ENCODE measurements at places on chromosomes 2 and 18.

- peaks cover 42% of the 10 kb centered on the region for H3K4me1 ChIP-seq
- H3K27ac ChIP-seq, result no peak overlapping the region
These were observed 51.2 kb downstream of the MBP start for GRCh38 chr18:77081390-77081778.

DNA sequence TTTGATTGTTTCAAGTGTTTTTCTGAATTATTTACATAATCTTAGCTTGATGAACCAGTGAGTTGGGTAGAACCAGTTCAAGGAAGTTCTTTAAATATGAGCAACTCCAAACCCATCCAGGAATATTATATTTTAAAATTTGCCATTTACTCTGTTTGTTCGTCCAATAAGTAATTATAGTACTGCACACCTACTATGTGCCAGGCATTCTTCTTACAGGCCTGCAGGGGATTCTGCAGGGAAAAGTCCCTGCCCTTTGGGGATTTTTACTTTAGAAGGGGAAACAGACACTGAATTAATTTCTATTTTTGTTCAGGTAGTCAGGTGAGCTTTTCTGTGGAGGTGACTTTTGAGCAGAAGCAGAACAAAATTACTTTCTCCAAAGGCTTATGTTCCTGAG is 146.9 kb downstream of the DOCK10 start:
- peaks cover 4% of the 10 kb centered on the region for H3K27me3 ChIP-seq
- H3K27ac ChIP-seq, result no peak overlapping the region
- peaks cover 27% of the 10 kb centered on the region for H3K4me1 ChIP-seq

GRCh38 chr2:72893594-72894319 is 6.5 kb downstream of the SPR start:
- peak; percentile 68 for DNase-seq
- no peaks in the 10 kb centered on the region for H3K36me3 ChIP-seq
- no peak overlapping the region for H3K27ac ChIP-seq
- peaks cover 34% of the 10 kb centered on the region for H3K4me1 ChIP-seq

- no peak overlapping the region for H3K4me3 ChIP-seq
- peaks cover 28% of the 10 kb centered on the region for H3K27me3 ChIP-seq
- peaks cover 16% of the 10 kb centered on the region for H3K4me1 ChIP-seq
These were observed 62.4 kb upstream of the TNP1 start for GRCh38 chr2:216922175-216922780.

DNA sequence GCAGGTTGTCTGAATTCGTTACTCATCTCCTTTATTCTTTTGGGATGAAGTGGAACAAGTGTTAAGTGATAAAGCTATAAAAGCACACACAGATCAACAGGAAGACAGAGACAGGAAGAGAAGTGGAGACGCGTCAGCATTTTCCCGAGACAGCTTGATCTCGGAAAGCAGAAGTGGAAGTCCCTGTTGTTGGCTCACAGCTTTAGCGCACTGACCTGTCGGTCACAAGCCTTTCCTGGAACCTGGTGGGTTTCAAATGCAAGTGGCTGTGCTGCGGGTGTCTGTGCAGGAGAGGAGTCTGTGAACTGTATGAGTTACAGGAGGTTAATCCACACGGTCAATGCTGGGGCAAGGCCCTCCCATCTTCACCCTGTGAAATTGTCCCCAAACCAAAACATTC is 116.6 kb upstream of the PELI1 start:
- DNase-seq, result no peak
- H3K27me3 ChIP-seq, result peaks cover 5% of the 10 kb centered on the region
- H3K27ac ChIP-seq, result no peak overlapping the region

GRCh38 chr2:55917117-55917516 is 6.5 kb downstream of the EFEMP1 start:
- DNase-seq, result no peak
- H3K4me3 ChIP-seq, result no peak overlapping the region
- no peak overlapping the region for H3K27ac ChIP-seq
- peaks cover 34% of the 10 kb centered on the region for H3K4me1 ChIP-seq
- H3K36me3 ChIP-seq, result no peaks in the 10 kb centered on the region

DNA sequence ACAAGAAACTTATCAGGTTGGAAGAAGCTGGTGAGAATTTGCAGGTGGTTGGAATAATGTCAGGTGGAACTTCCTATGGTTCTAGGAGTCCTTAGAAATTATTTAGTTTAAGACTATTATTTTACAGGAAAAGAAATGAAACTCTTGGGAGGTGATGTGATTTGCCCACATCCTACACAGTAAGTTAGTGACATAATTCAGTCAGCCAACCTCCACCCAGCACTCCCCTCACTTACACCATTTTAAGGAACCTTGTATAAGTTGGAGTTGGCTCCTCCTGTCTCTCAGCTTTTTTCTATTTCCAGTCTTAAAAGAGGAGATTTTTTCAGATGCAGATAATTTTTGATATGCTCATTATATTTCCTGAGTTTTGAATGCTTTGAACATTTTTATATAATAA is 86.4 kb downstream of the SKA1 start:
- no peak for DNase-seq
- no peak overlapping the region for H3K4me3 ChIP-seq
- no peaks in the 10 kb centered on the region for H3K4me1 ChIP-seq
- no peak overlapping the region for H3K27ac ChIP-seq

GRCh38 chr18:76126327-76126726 is 368.7 kb downstream of the ZNF516 start:
- peaks cover 5% of the 10 kb centered on the region for H3K36me3 ChIP-seq
- H3K4me1 ChIP-seq, result no peaks in the 10 kb centered on the region
- peaks cover 3% of the 10 kb centered on the region for H3K27me3 ChIP-seq
- H3K27ac ChIP-seq, result no peak overlapping the region

GRCh38 chr2:122500316-122501105 is 745.1 kb downstream of the TSN start:
- H3K27me3 ChIP-seq, result no peaks in the 10 kb centered on the region
- no peaks in the 10 kb centered on the region for H3K36me3 ChIP-seq
- no peak overlapping the region for H3K27ac ChIP-seq
- H3K4me1 ChIP-seq, result no peaks in the 10 kb centered on the region
- no peak overlapping the region for H3K4me3 ChIP-seq

GRCh38 chr2:37820471-37820986 is 104.6 kb upstream of the RMDN2 start:
- peak overlapping the region; percentile 36 for H3K27ac ChIP-seq
- H3K4me3 ChIP-seq, result no peak overlapping the region
- peaks cover 63% of the 10 kb centered on the region for H3K4me1 ChIP-seq
- DNase-seq, result no peak
- H3K27me3 ChIP-seq, result no peaks in the 10 kb centered on the region

DNA sequence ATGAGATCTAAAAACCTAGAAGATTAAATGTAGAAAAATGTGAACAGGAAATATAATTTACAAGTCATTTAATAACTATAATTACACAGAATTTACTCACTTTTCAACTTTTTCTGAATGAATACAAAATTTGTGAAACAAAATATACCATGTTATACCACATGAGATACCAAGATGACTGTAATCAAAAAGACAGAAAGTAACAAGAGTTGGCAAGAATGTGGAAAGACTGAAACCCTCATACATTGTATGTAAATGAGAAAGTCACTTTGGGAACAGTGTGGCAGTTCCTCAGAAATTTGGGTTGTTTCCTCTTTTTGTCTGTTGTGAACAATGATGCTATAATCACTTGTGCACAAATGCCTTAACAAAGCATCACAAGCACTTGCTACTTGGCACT is 145.4 kb upstream of the ZNF804A start:
- DNase-seq, result no peak
- no peak overlapping the region for H3K4me3 ChIP-seq
- no peak overlapping the region for H3K27ac ChIP-seq

DNA sequence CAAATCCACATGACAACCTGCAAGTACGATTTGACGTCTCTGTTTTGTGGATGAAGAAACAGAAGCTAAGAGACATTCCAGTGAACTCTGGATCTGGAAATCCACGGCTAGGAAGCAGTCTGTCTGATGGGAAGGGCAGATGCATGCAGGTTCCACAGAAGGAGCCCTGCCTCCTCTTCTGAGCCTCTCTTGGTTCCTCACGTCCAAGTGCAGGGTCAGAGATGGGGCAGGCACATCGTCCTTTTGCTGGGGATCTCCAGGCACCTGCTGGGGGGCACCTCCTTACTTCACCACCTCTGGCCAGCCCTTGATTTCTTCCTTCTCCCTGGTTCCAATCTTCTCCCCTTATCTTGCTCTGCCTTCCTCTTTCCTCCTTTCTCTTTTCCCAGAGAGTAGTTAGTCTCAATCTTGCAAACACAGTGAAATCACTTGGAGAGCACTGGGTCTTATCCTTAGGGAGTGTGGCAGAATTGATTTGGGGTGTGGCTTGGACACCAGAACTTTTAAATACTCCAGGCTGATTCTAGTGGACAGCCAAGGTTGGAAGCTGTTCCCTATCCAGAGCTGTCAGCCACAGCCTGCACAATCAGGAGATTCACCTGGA is 137.8 kb downstream of the BCL2 start:
- peaks cover 5% of the 10 kb centered on the region for H3K4me1 ChIP-seq
- peaks cover 44% of the 10 kb centered on the region for H3K27me3 ChIP-seq
- no peak overlapping the region for H3K4me3 ChIP-seq
- DNase-seq, result no peak
- H3K36me3 ChIP-seq, result no peaks in the 10 kb centered on the region

DNA sequence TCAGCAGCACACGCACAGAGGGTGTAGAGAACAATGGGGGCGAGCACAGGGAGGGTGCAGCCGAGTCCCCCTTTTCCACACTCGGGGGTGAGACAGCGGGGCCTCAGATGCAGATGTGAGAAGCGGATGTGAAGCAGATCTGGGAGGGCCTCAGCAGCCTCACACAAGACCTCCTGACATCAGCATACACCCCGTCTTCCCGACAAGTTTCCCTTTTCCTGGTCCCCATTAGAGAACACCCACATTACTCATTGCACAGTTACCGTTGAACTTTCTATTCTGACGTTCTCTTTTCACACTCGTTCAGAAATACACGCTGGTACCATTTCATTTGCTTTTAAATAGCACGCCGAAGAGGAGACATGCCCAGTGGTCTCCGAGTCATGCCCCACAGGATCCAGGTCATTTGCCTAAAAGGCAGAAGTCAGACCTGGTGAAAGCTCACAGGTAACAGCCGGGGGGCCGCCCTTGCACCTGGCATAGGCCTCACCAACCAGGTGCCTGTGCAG is 129.5 kb upstream of the ID2 start:
- no peak for DNase-seq
- H3K36me3 ChIP-seq, result no peaks in the 10 kb centered on the region
- H3K4me1 ChIP-seq, result no peaks in the 10 kb centered on the region
- no peak overlapping the region for H3K4me3 ChIP-seq
- H3K27me3 ChIP-seq, result peaks cover 14% of the 10 kb centered on the region

- H3K4me3 ChIP-seq, result no peak overlapping the region
- no peak for DNase-seq
- H3K27me3 ChIP-seq, result no peaks in the 10 kb centered on the region
- H3K36me3 ChIP-seq, result no peaks in the 10 kb centered on the region
- H3K27ac ChIP-seq, result no peak overlapping the region
These were observed 75.7 kb downstream of the ADAM23 start for GRCh38 chr2:206518997-206519396.

- no peak overlapping the region for H3K4me3 ChIP-seq
- H3K36me3 ChIP-seq, result no peaks in the 10 kb centered on the region
- no peaks in the 10 kb centered on the region for H3K4me1 ChIP-seq
- H3K27me3 ChIP-seq, result no peaks in the 10 kb centered on the region
- no peak for DNase-seq
These were observed 255.1 kb upstream of the TMEM200C start for GRCh38 chr18:6150430-6150829.

- no peaks in the 10 kb centered on the region for H3K36me3 ChIP-seq
- H3K27me3 ChIP-seq, result peaks cover 12% of the 10 kb centered on the region
- H3K27ac ChIP-seq, result no peak overlapping the region
- no peak overlapping the region for H3K4me3 ChIP-seq
- DNase-seq, result no peak
- H3K4me1 ChIP-seq, result peaks cover 15% of the 10 kb centered on the region
These were observed 18.9 kb upstream of the CD8A start for GRCh38 chr2:86809481-86810121.

GRCh38 chr18:45213040-45213333 is 402.3 kb upstream of the SLC14A2 start:
- peaks cover 6% of the 10 kb centered on the region for H3K4me1 ChIP-seq
- no peaks in the 10 kb centered on the region for H3K36me3 ChIP-seq
- no peak overlapping the region for H3K27ac ChIP-seq
- no peak overlapping the region for H3K4me3 ChIP-seq

DNA sequence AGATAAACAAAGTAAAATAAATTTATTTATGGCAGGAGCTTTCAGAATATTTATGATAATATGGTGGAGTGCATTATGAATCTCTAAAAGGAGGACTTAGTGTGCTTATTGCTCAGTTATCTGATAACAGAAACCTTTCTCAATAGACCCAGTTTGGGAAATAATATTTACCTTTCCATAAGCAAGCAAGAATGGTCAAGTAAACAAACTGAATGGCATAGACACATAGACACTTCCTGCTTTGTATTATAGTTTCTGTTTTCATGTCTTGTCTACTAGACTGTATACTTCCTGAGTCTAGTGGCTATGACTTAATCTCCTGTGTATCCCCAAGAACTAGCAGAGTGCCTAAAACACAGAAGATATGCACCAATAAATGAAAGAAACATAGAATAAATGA is 87.8 kb downstream of the UPP2 start:
- peaks cover 3% of the 10 kb centered on the region for H3K27me3 ChIP-seq
- no peak overlapping the region for H3K27ac ChIP-seq
- no peak for DNase-seq
- H3K36me3 ChIP-seq, result no peaks in the 10 kb centered on the region
- H3K4me1 ChIP-seq, result peaks cover 10% of the 10 kb centered on the region
- no peak overlapping the region for H3K4me3 ChIP-seq

GRCh38 chr2:214310319-214310718 is 100.5 kb upstream of the VWC2L start:
- no peak overlapping the region for H3K27ac ChIP-seq
- H3K27me3 ChIP-seq, result peaks cover 2% of the 10 kb centered on the region
- H3K4me1 ChIP-seq, result peaks cover 21% of the 10 kb centered on the region
- no peak overlapping the region for H3K4me3 ChIP-seq
- DNase-seq, result no peak

- no peaks in the 10 kb centered on the region for H3K4me1 ChIP-seq
- peaks cover 6% of the 10 kb centered on the region for H3K36me3 ChIP-seq
- no peak for DNase-seq
- H3K4me3 ChIP-seq, result peak overlapping the region; percentile 25
These were observed 13.8 kb upstream of the SLC25A52 start for GRCh38 chr18:31774477-31774785.

- peaks cover 10% of the 10 kb centered on the region for H3K4me1 ChIP-seq
- H3K36me3 ChIP-seq, result no peaks in the 10 kb centered on the region
- peaks cover 27% of the 10 kb centered on the region for H3K27me3 ChIP-seq
- H3K27ac ChIP-seq, result no peak overlapping the region
- no peak for DNase-seq
These were observed 36.6 kb downstream of the FAM178B start for GRCh38 chr2:96949701-96950350.

- peaks cover 12% of the 10 kb centered on the region for H3K27me3 ChIP-seq
- no peak for DNase-seq
- H3K4me1 ChIP-seq, result no peaks in the 10 kb centered on the region
- H3K27ac ChIP-seq, result no peak overlapping the region
These were observed 2.6 kb downstream of the IL18RAP start for GRCh38 chr2:102425441-102426132.

- DNase-seq, result no peak
- H3K4me3 ChIP-seq, result no peak overlapping the region
- H3K4me1 ChIP-seq, result peaks cover 17% of the 10 kb centered on the region
These were observed 805.2 kb downstream of the SLC4A3 start for GRCh38 chr2:220432645-220433044.

GRCh38 chr2:36798724-36799123 is 102.2 kb downstream of the VIT start:
- H3K4me3 ChIP-seq, result no peak overlapping the region
- H3K4me1 ChIP-seq, result peaks cover 12% of the 10 kb centered on the region
- H3K27ac ChIP-seq, result no peak overlapping the region
- H3K36me3 ChIP-seq, result no peaks in the 10 kb centered on the region
- no peak for DNase-seq

GRCh38 chr2:226758921-226759640 is 40.5 kb downstream of the IRS1 start:
- no peaks in the 10 kb centered on the region for H3K27me3 ChIP-seq
- H3K36me3 ChIP-seq, result peaks cover 33% of the 10 kb centered on the region
- peaks cover 97% of the 10 kb centered on the region for H3K4me1 ChIP-seq
- peak overlapping the region; percentile 75 for H3K27ac ChIP-seq
- DNase-seq, result peak; percentile 79
